ENCODE measurements at places on chromosomes 11 and 22. TPM values are rescaled to one million over a fixed set of nuclear protein-coding genes. Genes with fewer than 3 reads are reported as not detected.

- no peak for DNase-seq
Observed at GRCh38 chr22:49867303-49868265, 13.9 kb downstream of the ZBED4 start.

- no peak for DNase-seq
Observed at GRCh38 chr22:49519117-49519737, 308.4 kb downstream of the BRD1 start.

GRCh38 chr11:34637303-34637702, 16.4 kb downstream of the EHF start:
- no peak for DNase-seq

GRCh38 chr11:10752486-10752885, 1.4 kb downstream of the CTR9 start:
- DNase-seq = no peak

DNA sequence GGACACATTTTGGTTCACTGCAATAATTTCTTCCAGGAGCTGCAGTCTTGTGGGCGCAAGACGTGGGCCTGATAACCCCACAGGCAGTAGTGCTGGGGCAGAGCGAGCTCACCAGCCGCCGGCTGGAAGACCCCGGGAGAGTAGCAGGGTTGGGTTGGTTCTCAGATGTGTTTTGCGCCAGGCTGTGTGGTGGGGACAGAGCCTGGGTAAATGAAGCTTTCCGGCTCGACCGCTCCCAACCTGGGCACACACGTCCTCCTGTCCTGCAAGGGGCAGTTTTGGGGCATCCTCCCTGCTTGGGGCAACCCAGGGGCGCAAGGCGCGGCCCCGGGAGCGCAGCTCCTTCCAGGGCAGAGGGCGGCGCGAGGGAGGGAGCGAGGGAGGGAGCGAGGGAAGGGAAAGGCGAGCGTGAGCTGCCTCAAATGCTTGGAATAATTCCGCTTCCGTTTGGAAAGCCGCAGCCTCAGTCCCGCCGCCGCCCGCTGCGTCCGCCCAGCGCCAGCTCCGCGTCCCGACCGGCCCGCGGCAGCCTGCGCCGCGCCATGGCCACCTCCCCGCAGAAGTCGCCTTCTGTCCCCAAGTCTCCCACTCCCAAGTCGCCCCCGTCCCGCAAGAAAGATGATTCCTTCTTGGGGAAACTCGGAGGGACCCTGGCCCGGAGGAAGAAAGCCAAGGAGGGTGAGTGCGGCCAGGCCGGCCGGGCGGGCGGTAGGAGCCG, at the start of gene PARVA:
PARVA (plus strand) TSS at position 466 of the 718 bp plus-strand sequence; CDS start at position 543, 77 bp downstream.
- no peak for DNase-seq

- no peak for DNase-seq
Observed at GRCh38 chr11:85704967-85705366, 19.0 kb upstream of the CCDC89 start.

DNA sequence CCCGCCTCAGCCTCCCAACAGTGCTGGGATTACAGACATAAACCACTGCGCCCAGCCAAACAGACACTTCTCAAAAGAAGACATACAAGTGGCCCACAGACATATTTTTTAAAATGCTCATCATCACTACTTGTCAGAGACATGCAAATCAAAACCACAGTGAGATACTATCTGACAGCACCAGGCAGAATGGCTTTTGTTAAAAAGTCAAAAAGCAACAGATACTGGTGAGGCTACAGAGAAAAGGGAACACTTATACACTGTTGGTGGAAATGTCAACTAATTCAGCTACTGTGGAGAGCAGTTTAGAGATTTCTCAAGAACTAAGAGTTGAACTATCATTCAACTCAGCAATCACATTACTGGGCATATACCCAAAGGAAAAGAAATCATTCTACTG, 67.0 kb downstream of the ARHGAP20 start:
- no peak for DNase-seq

- no peak for DNase-seq
Observed at GRCh38 chr11:94678236-94678635, 89.9 kb upstream of the AMOTL1 start.

DNA sequence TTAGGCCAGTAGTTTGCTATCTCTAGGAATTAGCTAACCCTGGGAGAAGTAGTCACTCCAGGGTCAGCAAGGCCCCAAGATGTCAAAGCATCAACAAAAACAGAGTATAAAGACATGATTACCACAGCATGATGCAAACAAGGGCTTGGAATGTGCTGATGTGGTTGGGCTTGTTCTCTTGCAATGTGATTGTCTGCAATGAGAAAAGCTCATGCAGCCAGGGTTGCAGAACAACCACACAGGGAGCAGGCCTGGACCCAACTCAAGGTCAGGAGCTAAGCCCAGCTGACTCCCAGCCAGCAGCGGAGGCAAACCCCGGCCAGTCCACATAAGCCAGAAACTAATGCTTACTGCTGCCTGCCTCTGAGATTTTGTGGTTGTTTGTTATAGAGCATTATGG, 132.4 kb upstream of the ZC3H12C start:
- DNase-seq = no peak

DNA sequence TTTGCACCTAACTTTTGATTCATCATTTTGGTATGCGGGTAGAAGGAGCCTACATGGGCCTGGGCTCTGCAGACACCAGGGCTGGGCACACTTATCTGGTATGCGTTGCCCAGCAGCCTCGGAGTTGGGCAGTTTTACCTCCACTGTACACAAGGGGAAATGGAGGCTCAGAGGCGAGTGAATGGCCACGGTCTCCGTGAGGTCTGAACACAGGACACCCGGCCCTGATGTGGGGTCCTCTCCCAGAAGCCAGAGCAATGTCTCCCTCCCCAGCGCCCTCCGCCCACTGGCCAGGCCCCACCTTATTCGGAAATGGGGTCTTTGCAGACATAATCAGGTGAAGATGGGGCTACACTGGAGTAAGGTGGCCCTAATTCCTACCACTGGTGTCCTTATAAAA, 43.7 kb downstream of the OSBPL5 start:
- DNase-seq = no peak

GRCh38 chr22:27801616-27802345, at the start of gene MN1:
Gene MN1, minus strand, starts transcription at chr22:27801756. Its CDS starts 1,213 bp downstream, at chr22:27800543.
- no peak for DNase-seq

GRCh38 chr22:36339171-36340065, 48.3 kb downstream of the MYH9 start:
- no peak for DNase-seq

DNA sequence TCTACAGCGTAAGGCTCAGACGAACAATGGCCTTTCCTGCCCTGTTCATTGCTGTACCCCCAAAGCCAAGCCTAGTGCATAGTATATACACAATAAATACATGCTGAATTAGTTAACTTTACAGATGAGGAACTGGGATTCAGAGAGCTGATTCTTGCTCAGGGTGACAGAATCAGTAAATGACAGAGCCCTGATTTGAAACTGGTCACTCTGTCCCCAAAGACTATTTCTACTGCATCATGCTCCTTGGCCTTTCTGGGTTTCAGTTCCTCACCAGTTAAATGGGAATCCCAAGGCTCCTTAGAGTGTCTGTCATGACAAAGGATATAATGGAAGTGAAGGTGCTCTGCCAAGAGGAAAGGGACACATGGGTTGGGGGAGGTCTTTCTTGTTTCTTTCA, 50.5 kb upstream of the TSKU start:
- no peak for DNase-seq

DNA sequence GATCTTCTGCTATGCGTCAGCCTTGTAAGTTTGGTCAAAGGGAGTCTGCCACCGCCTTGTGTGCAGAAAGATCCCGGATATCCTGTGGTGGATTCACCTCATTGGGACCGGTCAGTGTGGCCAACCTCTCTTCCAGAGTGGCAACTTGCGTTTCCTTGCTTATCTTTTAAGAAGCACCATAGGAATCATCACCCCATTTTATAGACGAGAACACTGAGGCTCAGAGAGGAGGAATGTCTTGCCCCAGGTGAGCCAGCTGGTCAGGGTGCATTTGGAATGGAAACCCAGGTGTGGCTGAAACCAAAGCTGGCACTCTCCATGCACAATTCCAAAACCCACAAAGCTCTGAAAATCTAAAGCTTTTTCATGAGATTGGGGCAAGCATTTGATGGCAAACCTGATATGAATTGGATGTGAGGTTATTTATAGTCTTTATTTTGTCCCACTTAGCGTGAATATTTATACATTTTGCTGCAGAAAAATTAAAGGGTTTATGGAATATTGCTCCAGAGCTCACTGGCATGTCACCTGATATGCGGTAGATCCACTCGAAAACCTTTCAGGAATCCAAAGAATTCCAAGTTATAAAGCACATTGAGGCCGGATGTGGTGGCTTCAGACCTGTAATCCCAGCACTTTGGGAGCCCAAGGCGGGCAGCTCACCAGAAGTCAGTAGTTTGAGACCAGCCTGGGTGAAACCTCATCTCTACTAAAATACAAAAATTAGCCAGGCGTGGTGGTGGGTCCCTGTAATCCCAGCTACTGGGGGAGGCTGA, 12.1 kb upstream of the EIF3D start:
- DNase-seq = no peak

DNA sequence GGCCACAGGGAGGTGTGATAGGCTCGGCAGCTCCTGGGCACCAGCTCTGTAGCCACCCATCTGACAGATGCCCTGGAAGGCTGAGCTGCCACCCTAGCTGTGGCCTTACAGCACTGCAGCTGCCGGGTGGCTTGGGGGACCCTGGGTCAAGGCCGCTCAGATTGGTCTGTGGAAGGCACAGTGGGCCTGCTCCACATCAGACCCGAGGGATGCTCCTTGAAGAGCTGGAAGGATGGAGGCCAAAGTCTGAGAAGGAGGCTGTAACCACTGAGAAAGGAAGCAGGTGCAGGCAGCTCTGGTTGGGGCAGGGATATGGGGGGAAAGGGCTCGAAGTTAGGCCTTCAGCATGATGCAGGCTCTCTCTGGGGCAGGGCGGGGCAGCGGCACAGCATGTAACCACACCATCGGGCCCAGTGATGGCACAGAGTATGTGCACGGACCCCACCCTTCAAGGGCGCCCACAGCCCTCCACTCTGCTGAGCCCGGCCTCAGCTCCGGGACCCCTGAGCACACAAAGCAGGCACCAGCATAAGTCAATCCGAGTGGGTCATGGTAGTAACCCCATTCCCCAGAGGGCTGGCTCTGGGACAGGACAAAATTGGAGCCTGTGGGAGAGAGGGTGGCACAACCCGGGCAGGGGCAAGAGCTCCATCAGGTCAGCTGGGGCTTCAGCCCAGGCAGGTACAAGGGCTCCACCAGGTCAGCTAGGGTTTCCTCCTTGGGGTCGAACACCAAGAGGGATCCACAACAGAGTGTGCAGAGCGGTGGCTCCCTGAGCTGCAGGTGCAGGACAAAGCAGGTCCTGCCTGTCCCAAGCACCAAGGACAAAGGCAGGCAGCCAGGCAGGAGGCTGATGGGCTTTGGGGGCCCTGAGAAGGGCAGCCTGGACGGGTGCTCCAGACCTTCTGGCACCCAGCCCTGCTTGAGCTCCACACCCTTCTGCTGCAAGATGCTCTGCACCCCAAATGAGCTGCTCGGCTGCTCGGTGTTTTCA, 1511.1 kb downstream of the BRD1 start:
- DNase-seq = no peak

- no peak for DNase-seq
Observed at GRCh38 chr11:57313071-57313787, 11.5 kb downstream of the TNKS1BP1 start.

DNA sequence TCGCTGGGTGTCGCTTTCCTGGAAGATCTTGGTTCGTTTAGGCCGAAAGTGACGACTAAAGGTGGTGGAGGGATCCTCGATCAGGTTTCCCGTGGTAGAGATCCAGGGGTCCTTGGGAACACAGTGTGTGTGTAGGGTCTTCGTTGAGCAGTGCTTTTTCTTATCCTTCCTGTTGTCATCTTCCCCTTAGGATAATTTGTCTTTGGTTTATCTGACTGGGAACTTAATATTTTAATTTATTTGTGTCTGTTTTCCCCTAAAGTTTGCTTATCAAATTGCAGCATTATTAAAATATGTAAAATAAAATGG, 403 bp downstream of the RBM7 start:
- DNase-seq = no peak

- no peak for DNase-seq
Observed at GRCh38 chr22:26474682-26475081, 8.9 kb downstream of the HPS4 start.

DNA sequence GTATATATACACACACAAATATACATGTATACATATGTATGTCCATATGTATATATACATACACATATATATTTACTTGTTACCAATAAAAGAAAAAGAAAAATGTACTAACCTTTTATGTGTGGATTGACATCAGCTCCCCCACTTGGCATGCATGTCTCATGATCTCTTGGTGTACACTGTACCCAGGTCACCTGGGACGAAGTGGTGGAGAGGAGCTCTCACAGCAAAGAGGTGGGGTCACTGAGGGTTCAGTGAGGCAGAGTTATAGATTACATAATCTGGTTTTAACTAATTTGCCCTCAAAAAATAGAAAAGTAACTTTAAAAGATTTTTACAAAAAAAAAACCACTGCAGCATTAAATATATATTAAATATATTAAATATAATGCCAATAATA, 15.5 kb upstream of the USP47 start:
- no peak for DNase-seq

- DNase-seq = no peak
Observed at GRCh38 chr11:102293873-102294601, 23.2 kb upstream of the BIRC3 start.

Gene GLYAT
- not detected for total RNA-seq

Gene TRIM51
- not detected for total RNA-seq

Gene TSPAN18
- 7.7 TPM for total RNA-seq

Gene PELI3
- total RNA-seq = 47.1 TPM

Gene PNPLA3
- total RNA-seq = not detected

Gene P2RY6
- total RNA-seq = 7.7 TPM

Gene WDR74
- total RNA-seq = 19.8 TPM

Gene ARHGAP8
- 1.2 TPM for total RNA-seq

Data from thoracic aorta (tissue), 2 donors.